HepG2 (cell line): ENCODE measurements at places on chromosomes 6 and 20. TPM values are rescaled to one million over a fixed set of nuclear protein-coding genes. Genes with fewer than 3 reads are reported as not detected.

DNA sequence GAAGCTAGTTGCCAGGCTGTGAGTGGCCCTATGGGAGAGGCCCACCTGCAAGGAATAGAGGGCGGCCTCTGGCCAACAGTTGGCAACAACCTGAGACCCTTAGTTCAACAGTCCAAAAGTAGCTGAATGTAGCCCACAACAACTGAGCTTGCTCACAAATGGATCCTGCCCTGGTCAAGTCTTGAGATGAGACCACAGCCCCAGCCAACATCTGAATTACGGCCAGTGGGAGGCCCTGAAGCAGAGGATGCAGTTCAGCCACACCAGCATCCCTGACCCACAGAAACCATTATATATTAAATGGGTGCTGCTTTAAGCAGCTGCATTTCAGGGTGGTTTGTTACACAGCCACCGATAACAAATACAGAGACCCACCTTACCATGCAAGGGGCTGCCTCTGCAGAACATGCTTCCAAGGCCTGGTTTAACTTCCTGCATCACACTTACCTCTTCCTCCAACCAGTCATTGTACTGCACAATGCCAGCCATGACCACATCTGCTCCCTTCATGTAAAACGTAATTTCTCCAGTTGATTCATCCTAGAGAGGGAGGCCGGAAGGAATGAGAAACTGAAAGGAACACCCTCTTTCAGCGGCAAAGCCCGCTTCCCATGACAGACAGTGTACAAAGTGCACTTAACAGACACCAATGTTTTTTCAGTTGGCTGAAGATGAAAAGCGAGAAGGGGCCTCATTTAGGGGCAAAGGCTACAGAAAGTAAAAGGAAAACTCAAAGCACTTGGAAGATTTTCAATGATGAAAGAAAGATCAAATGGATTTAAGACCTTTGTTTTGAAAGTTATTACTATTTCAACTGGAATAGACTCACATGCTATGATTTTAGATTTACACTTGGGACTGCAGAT, 86.2 kb upstream of the NFATC2 start:
- no peaks in the 10 kb centered on the region for H3K27me3 ChIP-seq
- peaks cover 16% of the 10 kb centered on the region for H3K36me3 ChIP-seq
- peak overlapping the region; percentile 29; the same call in 1 of the 2 replicates for H3K4me3 ChIP-seq
- DNase-seq: peak; percentile 90
- peak overlapping the region; percentile 52 for H3K27ac ChIP-seq

The WFDC2 gene
- not detected in 2 replicates for total RNA-seq

- peaks cover 7% of the 10 kb centered on the region for H3K4me1 ChIP-seq
- H3K27me3 ChIP-seq: peaks cover 5% of the 10 kb centered on the region; the same call in 1 of the 2 replicates
- no peak for DNase-seq
- H3K27ac ChIP-seq: no peak overlapping the region
These were observed 82.3 kb upstream of the SHLD1 start for GRCh38 chr20:5667705-5668528.

The CDK5RAP1 gene
- 98.2 and 104 TPM in 2 replicates for total RNA-seq

GRCh38 chr6:99132026-99132635, 184.4 kb upstream of the FBXL4 start:
- no peaks in the 10 kb centered on the region for H3K27me3 ChIP-seq
- H3K4me3 ChIP-seq: no peak overlapping the region

GRCh38 chr6:24006254-24006653, 119.8 kb upstream of the NRSN1 start:
- H3K36me3 ChIP-seq: no peaks in the 10 kb centered on the region
- no peaks in the 10 kb centered on the region for H3K4me1 ChIP-seq
- H3K27ac ChIP-seq: no peak overlapping the region

GRCh38 chr20:47490795-47491194, 10.9 kb upstream of the NCOA3 start:
- peaks cover 44% of the 10 kb centered on the region for H3K4me1 ChIP-seq
- no peak overlapping the region for H3K27ac ChIP-seq
- no peaks in the 10 kb centered on the region for H3K36me3 ChIP-seq
- H3K4me3 ChIP-seq: no peak overlapping the region
- H3K27me3 ChIP-seq: no peaks in the 10 kb centered on the region

DNA sequence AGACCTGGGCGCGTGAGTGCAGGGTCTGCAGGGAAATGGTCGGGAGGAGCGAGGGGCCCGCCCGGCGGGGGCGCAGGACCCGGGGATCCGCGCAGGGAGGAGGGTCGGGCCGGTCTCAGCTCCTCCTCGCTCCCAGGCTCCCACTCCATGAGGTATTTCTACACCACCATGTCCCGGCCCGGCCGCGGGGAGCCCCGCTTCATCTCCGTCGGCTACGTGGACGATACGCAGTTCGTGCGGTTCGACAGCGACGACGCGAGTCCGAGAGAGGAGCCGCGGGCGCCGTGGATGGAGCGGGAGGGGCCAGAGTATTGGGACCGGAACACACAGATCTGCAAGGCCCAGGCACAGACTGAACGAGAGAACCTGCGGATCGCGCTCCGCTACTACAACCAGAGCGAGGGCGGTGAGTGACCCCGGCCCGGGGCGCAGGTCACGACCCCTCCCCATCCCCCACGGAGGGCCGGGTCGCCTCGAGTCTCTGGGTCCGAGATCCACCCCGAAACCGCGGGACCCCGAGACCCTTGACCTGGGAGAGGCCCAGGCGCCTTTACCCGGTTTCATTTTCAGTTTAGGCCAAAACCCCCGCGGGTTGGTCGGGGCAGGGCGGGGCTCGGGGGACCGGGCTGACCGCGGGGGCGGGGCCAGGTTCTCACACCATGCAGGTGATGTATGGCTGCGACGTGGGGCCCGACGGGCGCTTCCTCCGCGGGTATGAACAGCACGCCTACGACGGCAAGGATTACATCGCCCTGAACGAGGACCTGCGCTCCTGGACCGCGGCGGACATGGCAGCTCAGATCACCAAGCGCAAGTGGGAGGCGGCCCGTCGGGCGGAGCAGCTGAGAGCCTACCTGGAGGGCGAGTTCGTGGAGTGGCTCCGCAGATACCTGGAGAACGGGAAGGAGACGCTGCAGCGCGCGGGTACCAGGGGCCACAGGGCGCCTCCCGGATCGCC, 54.2 kb upstream of the HLA-A start:
- H3K36me3 ChIP-seq: no peaks in the 10 kb centered on the region
- no peaks in the 10 kb centered on the region for H3K27me3 ChIP-seq
- no peak overlapping the region for H3K27ac ChIP-seq
- no peak for DNase-seq

DNA sequence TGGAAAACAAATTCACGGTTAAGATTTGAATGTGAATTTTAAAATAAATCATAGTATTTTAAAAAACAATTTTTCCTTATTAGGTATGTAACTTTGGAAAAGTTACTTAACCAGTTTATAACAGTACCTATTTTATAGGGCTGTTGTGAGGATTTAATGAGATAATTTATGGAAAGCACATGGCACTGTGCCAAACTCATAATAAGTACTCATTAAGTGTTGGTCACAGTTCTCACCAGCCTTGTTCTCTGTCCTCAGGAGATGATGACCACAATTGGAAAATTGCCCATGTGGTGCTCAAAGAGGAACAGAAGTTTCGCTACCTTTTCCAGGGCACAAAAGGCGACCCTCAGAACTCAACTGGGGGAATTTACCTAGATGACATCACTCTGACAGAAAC, 39.6 kb downstream of the MEP1A start:
- no peaks in the 10 kb centered on the region for H3K4me1 ChIP-seq
- H3K27me3 ChIP-seq: no peaks in the 10 kb centered on the region
- no peaks in the 10 kb centered on the region for H3K36me3 ChIP-seq
- DNase-seq: no peak
- H3K4me3 ChIP-seq: no peak overlapping the region

The PXMP4 gene
- not detected in 2 replicates for total RNA-seq

GRCh38 chr6:75348882-75349261, 64.3 kb upstream of the TMEM30A start:
- DNase-seq: no peak
- H3K27ac ChIP-seq: no peak overlapping the region
- no peaks in the 10 kb centered on the region for H3K36me3 ChIP-seq
- H3K27me3 ChIP-seq: no peaks in the 10 kb centered on the region
